ENCODE measurements at places on chromosomes 7 and 10.

GRCh38 chr10:54159924-54160323 is 641.1 kb downstream of the PCDH15 start:
- no peak for DNase-seq

- DNase-seq = no peak
Observed at GRCh38 chr7:3733541-3734140, 432.6 kb downstream of the SDK1 start.

DNA sequence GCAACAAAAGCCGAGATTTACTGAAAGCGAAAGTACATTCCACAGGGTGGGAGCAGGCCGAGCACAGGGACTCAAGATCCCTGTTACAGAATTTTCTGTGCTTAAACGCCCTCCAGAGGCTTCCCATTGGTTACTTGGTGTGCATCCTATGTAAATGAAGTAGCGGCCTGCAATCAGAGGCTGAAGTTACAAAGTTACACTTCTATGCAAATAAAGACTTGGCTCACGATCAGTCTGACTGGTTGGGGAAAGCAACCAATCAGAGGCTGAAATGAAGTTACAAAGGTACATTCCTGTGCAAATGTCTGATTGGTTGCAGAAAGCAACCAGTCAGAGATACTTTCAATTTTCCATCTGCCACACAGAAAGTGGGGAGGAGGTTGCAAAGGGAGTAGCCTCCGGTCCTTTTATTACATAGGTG is 4.1 kb downstream of the ACBD7 start:
- no peak for DNase-seq

- DNase-seq = no peak
Observed at GRCh38 chr10:85528318-85528652, 838.3 kb downstream of the GRID1 start.
